ENCODE measurements at places on chromosomes 2 and 18.

GRCh38 chr2:120775801-120776589 is 40.3 kb downstream of the GLI2 start:
- DNase-seq, result no peak

GRCh38 chr18:26746826-26747475 is 118.6 kb downstream of the AQP4 start:
- DNase-seq, result no peak

GRCh38 chr2:204967199-204967960 is 422.1 kb downstream of the PARD3B start:
- DNase-seq, result no peak

DNA sequence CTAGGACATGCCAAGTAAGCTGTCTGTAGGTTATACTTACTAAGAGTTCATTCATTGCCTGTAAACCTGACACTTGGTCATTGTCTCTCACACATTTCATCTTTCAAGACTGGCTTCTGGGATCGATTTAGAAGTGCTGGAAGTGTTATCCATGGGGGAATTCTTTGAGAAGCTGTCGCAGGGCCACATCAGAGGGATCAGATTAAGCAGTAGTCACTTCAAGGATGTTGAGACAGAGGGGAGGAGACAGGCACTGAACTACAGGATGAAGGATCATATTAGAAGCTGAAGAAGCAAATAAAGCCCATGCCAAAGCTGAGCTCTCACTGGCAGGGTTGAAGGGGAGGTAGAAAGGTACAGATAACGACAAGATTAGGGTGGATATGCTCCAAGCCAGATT is 49.0 kb downstream of the CDK15 start:
- no peak for DNase-seq

Measured in thymus (tissue), 14 donors.